ENCODE measurements at places on chromosomes 7 and 10. TPM values are rescaled to one million over a fixed set of nuclear protein-coding genes. Genes with fewer than 3 reads are reported as not detected.
A peak's percentile ranks its signal among the peaks of the same experiment; 100 is the strongest.

RSPH10B gene
- not detected for total RNA-seq

MRC1 gene
- total RNA-seq = 6.8 TPM

HPSE2 gene
- 0.05 TPM for total RNA-seq

STRA8 gene
- total RNA-seq = 0.28 TPM

AKAP9 gene
- total RNA-seq = 53.2 TPM

CCDC6 gene
- 9.3 TPM for total RNA-seq

MLLT10 gene
- 27.9 TPM for total RNA-seq

VAX1 gene
- total RNA-seq = not detected

GBF1 gene
- total RNA-seq = 9.6 TPM

MYO1G gene
- total RNA-seq = 47.0 TPM

MMP21 gene
- total RNA-seq = not detected

GRCh38 chr7:130543487-130544010 is 51.7 kb downstream of the MEST start:
- no peak overlapping the region for H3K27ac ChIP-seq
- no peak for DNase-seq
- H3K4me3 ChIP-seq = no peak overlapping the region
- H3K36me3 ChIP-seq = peaks cover 3% of the 10 kb centered on the region

- H3K27me3 ChIP-seq = no peaks in the 10 kb centered on the region
- H3K4me3 ChIP-seq = no peak overlapping the region
- no peaks in the 10 kb centered on the region for H3K36me3 ChIP-seq
- no peak overlapping the region for H3K27ac ChIP-seq
- H3K4me1 ChIP-seq = no peaks in the 10 kb centered on the region
Measured at GRCh38 chr10:43696909-43697483, 48.3 kb upstream of the ZNF32 start.

DNA sequence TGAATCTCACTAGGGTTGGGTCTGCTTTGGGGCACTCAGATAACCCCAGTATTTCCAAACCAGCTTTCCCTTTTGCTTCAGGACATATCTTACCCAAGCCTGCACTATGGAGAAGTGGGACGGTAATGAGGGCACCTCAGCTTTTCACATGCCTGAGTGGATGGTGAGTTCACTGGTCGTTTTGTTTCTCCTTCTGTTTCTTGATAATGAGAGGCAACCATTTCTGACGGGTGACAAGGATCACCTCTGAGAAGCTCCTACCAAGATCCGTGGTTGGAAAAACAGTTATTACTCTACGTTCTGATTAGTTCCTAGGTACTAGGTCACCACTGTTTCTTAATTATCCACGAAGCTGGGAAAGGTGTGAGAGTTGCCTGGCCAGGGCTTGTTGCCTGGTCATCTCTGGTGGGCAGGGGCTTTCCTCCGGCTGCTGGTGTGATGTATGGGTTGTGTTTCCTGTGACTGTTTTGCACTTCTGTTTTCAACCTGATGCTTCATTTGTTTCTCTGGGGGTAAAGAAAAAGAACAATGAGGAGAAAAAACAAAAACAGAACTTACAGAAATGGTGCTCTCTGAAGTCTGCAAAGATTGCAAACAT is 65.7 kb upstream of the STRIP2 start:
- H3K4me3 ChIP-seq = no peak overlapping the region
- no peaks in the 10 kb centered on the region for H3K36me3 ChIP-seq
- DNase-seq = no peak
- H3K27me3 ChIP-seq = no peaks in the 10 kb centered on the region
- H3K27ac ChIP-seq = peak overlapping the region; percentile 7

GRCh38 chr7:115728518-115728917 is 302.0 kb downstream of the TFEC start:
- no peaks in the 10 kb centered on the region for H3K36me3 ChIP-seq
- no peak overlapping the region for H3K4me3 ChIP-seq
- no peak for DNase-seq
- no peak overlapping the region for H3K27ac ChIP-seq
- H3K4me1 ChIP-seq = no peaks in the 10 kb centered on the region

- DNase-seq = no peak
- no peak overlapping the region for H3K4me3 ChIP-seq
- no peaks in the 10 kb centered on the region for H3K36me3 ChIP-seq
- no peaks in the 10 kb centered on the region for H3K4me1 ChIP-seq
- H3K27me3 ChIP-seq = no peaks in the 10 kb centered on the region
- no peak overlapping the region for H3K27ac ChIP-seq
Measured at GRCh38 chr7:17599733-17600339, 301.4 kb downstream of the AHR start.

DNA sequence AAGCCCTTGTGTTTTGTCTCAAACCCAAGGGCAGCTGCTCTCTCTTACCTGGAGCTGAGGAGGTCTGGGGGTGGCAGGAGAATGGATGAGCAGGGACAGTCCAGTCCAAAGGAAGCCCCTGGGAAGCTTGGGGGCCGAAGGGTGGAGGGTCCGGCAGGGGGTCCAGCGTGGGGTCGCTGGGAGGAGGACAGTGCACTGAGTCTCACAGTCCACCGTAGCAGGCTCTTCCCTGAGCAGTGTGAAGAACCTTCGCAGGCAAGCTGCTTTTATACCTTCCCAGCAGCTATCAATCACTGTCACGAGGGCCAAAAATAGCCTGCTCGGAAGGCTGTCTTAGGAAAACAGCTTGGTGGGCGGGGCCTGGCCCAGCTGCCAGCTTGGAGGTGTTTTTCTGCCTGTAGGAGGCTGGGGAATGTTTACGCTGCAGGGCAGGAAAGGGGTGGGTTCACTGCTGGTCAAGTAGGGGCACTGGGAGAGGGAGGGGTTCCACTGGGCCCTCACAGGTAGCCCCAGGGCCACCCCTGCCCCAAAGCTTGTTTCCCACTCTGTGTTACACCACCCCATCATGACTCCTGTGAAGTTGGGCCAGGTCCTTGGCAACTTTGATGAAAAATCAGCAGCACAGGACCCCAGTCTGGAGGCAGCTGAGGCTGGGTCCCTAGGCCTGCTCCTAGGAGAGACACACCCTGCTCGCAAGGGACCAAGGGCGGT is at the start of gene DEPP1:
Gene DEPP1 (minus strand): TSS at position 240 of the 711 bp plus-strand sequence. CDS start 779 bp downstream, outside the sequence.
- no peak for DNase-seq
- H3K27me3 ChIP-seq = no peaks in the 10 kb centered on the region
- H3K4me1 ChIP-seq = peaks cover 61% of the 10 kb centered on the region

- no peak overlapping the region for H3K27ac ChIP-seq
- no peaks in the 10 kb centered on the region for H3K4me1 ChIP-seq
- DNase-seq = no peak
- H3K27me3 ChIP-seq = peaks cover 47% of the 10 kb centered on the region
- no peaks in the 10 kb centered on the region for H3K36me3 ChIP-seq
Measured at GRCh38 chr10:70053841-70054288, 1.2 kb downstream of the MACROH2A2 start.

DNA sequence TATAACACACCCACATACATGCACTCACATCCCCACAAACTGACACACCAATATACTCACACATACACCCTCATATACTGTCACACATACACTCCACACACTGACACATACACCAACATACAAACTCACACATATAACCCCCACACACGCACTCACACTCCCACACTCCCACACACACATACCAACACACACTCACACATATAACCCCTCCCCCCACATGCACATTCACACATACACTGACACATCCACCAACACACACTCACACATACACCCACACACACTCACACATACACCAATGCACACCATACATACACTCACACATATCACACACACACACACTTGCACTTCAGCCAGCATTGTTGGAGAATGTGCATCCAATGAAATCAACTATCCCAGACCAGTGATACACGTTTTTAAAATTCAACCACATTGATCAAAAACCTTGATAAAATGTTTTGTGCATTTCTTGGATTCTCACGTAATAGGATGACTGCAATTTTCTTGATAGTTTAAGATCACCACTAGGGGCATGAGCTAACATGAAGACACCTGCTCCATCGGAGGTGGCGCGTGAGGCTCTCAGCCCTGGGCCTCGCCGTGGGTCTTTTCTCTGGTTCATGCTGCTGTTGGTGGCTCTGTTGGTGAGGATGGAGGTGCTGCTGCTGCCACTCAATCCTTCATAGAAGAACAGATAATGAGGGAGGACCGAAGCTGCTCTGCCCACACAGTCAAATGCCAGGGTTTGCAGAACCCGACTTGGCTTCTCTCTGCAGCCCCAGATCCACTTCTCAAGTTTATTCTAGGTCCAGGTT is 32.1 kb upstream of the CHST15 start:
- no peak overlapping the region for H3K4me3 ChIP-seq
- no peaks in the 10 kb centered on the region for H3K36me3 ChIP-seq
- peaks cover 2% of the 10 kb centered on the region for H3K27me3 ChIP-seq

- DNase-seq = no peak
- no peak overlapping the region for H3K4me3 ChIP-seq
- H3K36me3 ChIP-seq = no peaks in the 10 kb centered on the region
- H3K27ac ChIP-seq = no peak overlapping the region
Measured at GRCh38 chr7:88396295-88396947, 89.7 kb upstream of the STEAP4 start.

GRCh38 chr7:148700661-148701064 is 2.0 kb downstream of the CUL1 start:
- no peaks in the 10 kb centered on the region for H3K27me3 ChIP-seq
- H3K36me3 ChIP-seq = no peaks in the 10 kb centered on the region
- peak overlapping the region; percentile 77 for H3K4me3 ChIP-seq
- H3K27ac ChIP-seq = no peak overlapping the region

DNA sequence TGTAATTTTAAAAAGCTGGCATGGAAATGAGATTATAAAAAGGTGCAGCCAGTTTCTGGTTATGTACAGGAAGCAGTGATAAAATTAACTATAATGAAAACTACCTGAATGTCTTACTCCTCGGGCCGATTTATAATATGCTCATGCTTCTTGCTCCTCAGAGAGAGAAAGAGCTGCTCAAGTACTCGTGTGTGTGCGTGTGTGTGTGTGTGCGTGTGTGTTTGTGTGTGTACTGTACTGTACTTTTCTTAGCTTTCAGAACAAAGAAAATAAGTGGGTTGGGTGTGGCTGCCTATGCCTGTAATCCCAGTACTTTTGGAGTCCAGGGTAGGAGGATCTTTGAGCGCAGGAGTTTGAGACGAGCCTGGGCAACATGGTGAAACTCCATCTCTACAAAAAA is 96.6 kb upstream of the NMT2 start:
- H3K4me1 ChIP-seq = no peaks in the 10 kb centered on the region
- no peak for DNase-seq
- no peak overlapping the region for H3K27ac ChIP-seq
- no peaks in the 10 kb centered on the region for H3K27me3 ChIP-seq

DNA sequence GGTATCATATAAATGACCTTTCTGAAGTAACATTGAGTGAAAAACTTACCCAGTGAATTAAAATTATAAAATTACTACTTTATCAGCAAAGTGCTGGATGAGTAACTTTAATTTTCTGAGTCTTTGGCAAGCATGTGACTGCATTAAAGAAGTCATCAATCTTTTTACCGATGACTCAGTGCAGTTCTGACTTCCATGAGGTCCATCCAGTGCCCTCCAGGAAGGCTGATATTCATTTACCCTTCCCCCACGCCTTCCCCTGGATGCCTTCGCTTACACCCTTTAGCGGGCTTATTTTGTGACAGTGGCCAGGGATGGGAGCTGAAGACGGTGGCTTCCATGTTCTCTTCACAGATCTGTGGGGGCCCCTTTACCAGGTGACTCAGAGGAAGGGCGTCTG is 572.9 kb upstream of the PFKP start:
- no peaks in the 10 kb centered on the region for H3K4me1 ChIP-seq
- H3K4me3 ChIP-seq = no peak overlapping the region
- H3K27me3 ChIP-seq = no peaks in the 10 kb centered on the region
- H3K36me3 ChIP-seq = no peaks in the 10 kb centered on the region
- no peak overlapping the region for H3K27ac ChIP-seq

DNA sequence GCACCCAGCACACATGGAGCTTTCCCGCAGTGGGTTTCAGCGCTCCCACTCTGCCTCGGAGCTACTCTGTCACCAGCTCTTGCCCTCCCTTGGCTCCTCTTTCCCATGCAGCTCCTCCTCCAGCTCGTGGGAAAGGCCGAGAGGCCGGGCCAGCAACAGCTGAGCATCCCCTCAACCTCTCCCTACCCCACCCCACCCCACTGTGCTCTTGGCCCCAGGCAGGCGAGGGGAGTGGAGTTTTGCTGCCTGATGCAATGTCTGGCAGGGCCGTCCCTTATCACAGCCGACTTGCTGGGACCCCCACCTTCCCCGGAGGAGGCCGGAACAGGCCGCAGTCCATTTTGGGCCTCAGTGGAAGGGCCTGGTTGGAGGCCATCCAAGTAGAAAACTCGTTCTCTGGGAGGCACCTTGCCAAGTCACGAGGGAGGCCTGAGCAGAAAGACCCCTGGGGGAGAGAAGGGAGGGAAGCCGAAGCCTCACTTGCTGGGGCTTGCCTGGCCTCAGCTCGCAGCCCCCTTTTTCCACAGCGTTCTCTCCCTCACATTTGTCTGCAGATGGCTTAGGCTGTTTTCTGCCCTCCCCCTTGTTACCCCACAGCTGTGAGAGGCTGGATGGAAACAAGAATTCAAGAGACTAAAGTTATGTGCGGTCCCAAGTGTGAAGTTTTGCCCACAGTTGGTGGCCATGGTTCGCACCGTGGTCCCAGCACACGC is 35.3 kb downstream of the CHST3 start:
- no peak overlapping the region for H3K4me3 ChIP-seq
- peaks cover 31% of the 10 kb centered on the region for H3K4me1 ChIP-seq
- DNase-seq = no peak
- H3K36me3 ChIP-seq = no peaks in the 10 kb centered on the region
- no peaks in the 10 kb centered on the region for H3K27me3 ChIP-seq
